Placental pericyte (primary cell): ENCODE measurements at places on chromosomes 3 and 15. TPM values are rescaled to one million over a fixed set of nuclear protein-coding genes. Genes with fewer than 3 reads are reported as not detected.

Gene MTFMT
- total RNA-seq: 16.4 and 29.8 TPM in 2 replicates

Gene NBEAL2
- 3.3 and 10.5 TPM in 2 replicates for total RNA-seq

Gene ZPLD1
- 0.14 and 0.22 TPM in 2 replicates for total RNA-seq

Gene ADPRH
- total RNA-seq: 1.3 and 3.7 TPM in 2 replicates

Gene SPINK8
- total RNA-seq: not detected in 2 replicates

Gene GRM2
- total RNA-seq: under 0.01 TPM in 1 of 2 replicates, not detected in the other

Gene HTR3E
- not detected in 2 replicates for total RNA-seq

Gene DPPA4
- not detected in 2 replicates for total RNA-seq

Gene CIAO2A
- total RNA-seq: 36.5 and 52.8 TPM in 2 replicates

Gene SLC6A11
- total RNA-seq: not detected in 2 replicates

Gene SLC6A1
- total RNA-seq: not detected in 2 replicates

Gene STRIT1
- total RNA-seq: not detected in 2 replicates

Gene SLC9A9
- 4.7 and 8.8 TPM in 2 replicates for total RNA-seq

Gene KCNH8
- total RNA-seq: not detected in 2 replicates
